NCI-H774 (cell line): ENCODE measurements at places on chromosomes 3 and 15.

DNA sequence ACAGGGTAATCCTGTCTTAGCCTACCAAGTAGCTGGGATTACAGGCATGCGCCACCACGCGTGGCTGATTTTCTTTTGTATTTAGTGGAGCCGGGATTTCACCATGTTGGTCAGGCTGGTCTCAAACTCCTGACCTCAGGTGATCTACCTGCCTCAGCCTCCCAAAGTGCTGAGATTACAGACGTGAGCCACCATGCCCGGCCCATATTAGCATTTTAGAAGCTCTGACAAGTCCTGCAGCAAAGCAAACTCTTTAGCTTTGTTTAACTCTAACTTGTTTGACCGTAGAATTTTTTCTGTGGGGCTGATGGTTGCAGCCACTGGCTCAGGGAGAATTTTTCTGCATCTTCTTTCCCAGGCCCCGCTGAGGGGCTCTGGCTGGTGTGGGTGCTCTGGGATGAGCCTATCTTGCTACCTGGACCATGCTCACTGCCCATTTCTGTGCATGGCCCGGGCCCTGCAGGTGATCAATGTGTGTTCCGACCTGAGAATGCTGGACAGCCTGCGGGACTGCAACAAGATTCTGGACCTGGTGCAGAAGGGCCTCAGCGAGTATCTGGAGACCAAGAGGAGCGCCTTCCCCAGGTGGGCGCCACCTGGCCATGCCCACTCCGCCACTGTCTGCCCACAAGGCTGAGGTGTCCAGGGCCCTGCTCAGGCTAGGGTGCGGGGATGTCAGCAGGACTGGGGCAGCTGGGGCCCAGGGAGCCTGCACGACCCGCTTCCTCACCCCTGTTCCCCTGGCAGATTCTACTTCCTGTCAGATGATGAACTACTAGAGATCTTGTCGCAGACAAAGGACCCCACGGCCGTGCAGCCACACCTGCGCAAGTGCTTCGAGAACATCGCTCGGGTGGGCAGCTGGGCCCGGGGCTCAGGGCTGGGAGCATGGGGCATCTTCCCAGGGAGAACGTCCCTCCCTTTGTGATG is 41.3 kb downstream of the DNAH1 start:
- no peak for DNase-seq

DNA sequence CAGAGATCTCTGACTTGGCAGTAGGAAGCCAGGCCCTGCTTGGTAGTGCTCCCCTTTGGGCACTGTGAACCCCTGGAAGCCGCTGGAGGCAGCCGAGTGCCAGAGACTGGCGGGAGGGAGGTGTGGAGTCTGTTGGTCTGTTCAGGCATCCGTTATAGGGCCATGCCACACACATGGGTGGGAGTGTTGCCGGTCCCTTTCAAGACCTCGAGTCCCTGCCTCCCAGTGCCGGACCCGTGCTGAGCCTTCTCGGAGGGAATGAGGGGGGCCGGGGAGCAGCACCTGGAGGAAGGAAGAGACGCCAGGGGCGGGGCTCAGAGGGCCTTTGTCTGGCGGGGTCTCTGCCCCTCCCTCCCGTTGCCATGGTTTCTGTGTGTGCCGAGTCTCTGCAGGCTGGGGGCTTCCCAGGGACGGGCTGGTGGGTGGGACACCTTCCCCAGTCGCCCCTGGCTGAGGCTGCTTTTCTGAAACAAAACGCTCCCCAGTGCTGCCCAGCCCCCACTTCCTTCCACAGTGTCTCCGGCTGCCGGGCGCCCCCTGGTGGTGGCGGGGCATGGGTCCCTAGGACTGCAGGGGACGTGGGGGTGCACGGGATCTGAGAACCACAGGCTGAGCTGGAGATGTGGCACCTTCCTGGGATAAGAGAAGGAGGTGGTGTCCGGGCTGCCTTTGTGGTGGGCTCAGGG is 10.0 kb downstream of the GNAI2 start:
- peak; percentile 17 for DNase-seq

DNA sequence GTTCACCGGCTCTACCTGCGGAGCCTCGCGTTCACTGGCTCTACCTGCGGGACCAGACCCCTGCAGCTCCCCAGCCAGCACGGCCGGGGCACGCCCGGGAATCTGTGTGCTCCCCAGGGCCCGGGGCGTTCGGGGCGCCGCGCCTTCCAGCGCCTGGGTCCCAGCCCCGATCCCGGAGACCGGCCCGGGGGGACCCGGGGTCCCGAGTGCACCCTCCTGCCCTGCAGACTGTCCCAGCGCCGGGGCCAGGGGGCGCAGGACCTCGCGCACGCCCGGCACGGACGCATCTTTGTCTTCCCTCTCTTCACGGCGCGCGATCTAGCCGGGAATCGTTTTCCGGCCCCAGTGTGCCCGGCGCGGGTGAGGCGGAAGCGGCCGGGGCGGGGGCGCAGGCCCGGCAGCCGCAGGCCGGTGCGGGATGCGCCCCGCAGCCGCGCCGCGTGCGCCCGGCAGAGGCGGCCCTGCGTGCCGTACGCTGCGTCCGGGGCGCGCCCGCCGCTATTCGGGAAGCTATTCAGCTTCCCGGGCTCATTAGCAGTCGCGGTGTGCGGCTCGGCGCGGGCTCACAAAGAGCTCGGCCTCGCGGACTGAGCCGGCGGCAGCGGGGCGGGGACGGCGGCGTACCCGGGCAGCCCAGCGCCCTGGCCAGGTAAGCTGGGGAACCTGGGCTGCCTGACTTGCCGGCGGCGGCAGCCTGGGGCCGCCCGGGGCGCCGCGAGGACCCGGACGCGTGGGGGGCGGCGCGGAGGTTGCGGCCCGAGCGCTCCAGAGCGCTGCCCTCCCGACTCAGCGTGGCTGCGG is at the start of gene APBA2:
TSS of gene APBA2 (plus strand) at position 345 of the 801 bp plus-strand sequence. CDS start 167,911 bp downstream, outside the sequence.
- no peak for DNase-seq

DNA sequence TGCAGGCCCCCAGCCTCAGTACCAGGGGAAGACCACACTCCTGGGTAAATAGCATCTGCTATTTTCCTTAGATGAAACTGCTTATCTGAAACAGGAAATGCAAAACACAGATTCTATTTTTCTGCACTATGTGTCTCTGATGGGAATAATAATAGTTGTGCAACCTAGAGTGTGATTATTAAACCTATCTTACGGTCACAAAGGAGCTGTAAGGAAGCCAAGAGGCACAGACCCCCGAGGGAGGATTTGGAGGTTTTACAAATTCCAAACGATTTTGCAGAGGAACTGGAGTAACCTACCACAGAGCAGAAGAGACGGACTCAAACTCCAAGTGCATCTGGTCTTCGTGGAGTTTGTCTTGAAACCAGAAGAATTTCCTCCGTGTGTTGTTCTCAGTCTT is 14.1 kb upstream of the APOD start:
- DNase-seq, result no peak

- DNase-seq, result no peak
Observed at GRCh38 chr3:66572938-66573710, 72.3 kb upstream of the LRIG1 start.

GRCh38 chr3:152348436-152349177 is 79.9 kb downstream of the MBNL1 start:
- DNase-seq, result no peak

DNA sequence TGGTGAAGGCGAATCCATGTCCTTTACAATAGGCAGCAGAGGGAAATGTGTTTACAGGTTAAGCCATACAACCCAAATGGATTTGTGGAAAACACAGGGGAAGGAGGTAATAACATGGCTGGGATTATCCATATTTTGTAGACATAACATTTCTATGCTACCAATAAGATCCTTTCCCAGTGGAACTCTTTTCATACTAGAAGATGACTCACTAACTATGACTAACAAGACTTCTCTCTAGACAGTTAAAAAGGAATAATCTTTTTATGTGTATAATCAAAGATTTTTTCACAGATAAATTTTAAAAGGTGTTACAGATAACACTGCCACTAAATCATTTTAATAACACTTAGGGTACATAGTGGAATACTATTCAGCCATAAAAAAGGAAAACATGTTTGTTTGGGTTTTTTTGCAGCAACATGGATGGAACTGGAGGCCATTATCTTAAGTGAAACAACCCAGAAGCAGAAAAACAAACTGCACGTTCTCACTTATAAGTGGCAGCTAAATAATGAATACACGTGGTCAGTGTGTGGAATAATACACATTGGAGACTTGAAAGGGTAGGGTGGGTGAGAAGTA is 39.6 kb downstream of the VPS13C start:
- DNase-seq, result no peak

- DNase-seq, result no peak
Observed at GRCh38 chr15:42734076-42734672, 2.8 kb downstream of the CDAN1 start.

GRCh38 chr3:142987080-142987700 is 14.2 kb upstream of the U2SURP start:
- DNase-seq, result no peak

- DNase-seq, result no peak
Observed at GRCh38 chr15:90214553-90215196, 13.5 kb downstream of the SEMA4B start.

GRCh38 chr15:100911086-100911485 is 8.1 kb upstream of the LRRK1 start:
- DNase-seq, result no peak

DNA sequence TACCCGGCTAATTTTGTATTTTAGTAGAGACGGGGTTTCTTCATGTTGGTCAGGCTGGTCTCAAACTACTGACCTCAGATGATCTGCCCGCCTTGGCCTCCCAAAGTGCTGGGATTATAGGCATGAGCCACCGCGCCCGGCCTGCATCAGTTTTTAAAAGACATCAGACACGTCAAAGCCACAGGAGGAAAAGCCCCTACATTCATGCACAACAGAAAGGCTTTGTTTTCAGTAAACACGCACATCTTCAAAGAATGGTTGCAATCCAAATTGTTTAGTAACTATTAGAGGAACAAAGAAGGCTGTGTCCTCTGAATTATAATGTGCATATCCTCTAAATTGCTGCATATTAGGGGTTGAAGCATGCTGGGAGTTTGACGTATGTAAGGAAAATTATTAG is 53.3 kb downstream of the BTD start:
- DNase-seq, result no peak

DNA sequence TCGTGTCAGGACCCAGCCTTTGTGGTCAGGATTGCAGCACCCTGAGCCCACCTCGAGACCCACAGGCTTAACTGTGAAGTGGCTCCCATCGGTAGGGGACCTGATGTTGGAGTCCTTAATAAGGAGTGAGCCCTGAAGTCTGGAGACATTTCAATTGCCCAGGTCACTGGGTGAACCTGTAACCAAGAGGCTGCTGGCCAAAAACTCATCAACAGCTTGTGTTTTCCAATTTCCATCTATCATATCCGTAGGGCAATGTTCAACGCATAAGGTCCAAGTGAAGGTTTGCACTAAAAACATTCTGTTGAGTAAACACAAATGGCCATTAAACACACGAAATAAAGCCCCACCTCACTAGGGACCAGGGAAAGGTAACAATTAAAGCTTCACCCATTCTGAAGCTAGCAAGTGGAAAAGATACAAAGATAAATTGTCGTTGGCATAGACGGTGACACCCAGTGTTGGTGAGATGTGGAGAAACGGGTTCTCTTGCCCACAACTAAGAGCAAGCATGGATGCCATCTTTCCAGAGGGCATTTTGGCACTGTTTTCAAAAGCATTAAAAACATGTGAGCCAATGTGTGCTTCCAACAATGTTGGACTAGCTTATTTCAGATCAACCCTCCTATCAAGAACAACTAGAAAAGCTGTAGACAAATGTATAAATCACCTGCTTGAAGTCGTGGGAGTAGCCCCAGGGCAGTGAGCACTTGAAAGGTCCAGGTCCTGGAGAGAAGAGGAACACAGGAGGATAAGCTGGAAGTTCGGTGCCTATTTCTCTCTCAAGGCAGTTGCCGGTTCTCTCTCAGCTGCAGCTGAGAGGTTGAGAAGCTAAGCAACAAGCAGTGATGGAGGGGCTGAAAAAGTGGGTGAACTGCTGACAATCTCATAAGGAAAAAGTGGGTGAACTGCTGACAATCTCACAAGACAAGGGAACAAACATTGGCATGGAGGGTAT is 56.3 kb upstream of the PCSK6 start:
- no peak for DNase-seq

- DNase-seq, result no peak
Observed at GRCh38 chr3:58696093-58696492, 29.5 kb upstream of the FAM3D start.

DNA sequence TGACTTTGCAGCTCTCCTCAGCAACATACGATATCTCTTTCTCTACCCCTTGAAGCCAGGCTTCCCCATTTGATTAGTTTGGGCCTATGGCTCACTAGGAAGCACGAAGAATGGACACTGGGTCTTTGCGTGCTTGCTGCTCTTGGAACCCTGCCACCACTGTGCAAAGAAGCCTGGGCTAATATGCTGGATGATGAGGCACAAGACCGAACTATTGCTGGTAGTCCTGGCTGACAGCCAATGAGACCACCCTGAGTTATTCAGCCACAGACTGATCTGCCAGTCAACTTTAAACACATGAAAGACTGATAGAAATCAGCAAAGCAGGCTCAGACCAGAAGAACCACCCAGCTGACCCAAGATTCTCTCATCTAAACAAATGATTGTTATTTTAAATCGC is 250.3 kb downstream of the CBLB start:
- no peak for DNase-seq

DNA sequence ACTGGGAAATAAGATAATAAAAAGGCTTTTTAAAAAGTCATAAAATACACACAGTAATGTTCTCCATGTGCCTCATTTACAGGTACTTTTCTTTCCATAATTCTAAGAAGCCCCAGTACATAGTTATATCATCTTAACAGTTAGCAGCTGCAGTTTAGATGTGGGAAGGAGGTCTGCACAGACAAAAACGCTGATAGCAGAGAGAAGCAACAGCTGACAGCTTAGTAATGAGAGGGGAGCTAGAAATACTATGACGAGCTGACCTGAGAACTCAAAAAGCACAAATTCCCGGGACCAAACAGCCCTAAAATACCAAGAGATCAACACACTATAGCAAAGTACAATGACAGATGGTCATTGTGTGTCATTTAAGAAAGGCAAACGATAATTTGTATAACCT is 36.7 kb upstream of the ARHGEF3 start:
- DNase-seq, result no peak

- no peak for DNase-seq
Observed at GRCh38 chr3:42996633-42997075, 17.5 kb downstream of the GASK1A start.

DNA sequence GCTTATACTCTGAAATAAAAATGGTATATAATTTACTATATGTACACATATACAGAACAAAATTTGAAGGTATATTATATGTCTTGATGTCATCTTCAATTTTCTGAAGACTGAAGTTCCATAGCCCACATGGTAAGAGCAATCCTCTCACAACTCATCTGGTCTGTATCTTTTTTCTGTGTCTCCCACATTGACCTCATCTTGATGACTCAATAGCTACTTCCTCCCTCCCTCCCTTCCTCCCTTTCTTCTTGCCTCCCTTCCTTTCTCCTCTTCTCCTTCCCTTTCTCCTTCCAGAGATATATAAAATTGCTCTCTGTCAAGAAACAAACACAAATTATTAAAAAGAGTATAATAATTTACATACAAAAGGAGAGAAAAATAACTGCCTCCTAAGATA is 268.5 kb downstream of the SQOR start:
- no peak for DNase-seq

DNA sequence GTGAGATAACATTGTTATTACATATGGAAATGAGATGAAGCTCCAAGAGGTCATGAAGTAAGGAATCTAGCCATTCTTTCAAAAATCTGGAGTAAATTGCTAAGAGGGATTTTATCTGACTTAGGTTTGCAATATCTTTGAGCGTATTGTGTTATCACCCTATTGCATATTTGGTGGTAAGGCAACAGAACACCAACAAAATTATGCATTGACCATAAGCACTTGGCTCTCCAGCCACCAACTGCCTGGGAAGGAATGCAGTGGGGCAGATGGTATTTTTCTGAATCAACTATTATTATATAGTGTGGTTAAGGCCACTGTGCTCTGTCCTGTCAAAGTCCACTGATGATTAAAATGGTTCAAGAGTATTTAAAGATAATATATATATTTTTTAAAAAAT is 287.9 kb upstream of the SEMA6D start:
- DNase-seq, result no peak
